ENCODE measurements at places on chromosomes 11 and 22. TPM values are rescaled to one million over a fixed set of nuclear protein-coding genes. Genes with fewer than 3 reads are reported as not detected.

TRPT1 gene
- total RNA-seq = 88.5 TPM

DNA sequence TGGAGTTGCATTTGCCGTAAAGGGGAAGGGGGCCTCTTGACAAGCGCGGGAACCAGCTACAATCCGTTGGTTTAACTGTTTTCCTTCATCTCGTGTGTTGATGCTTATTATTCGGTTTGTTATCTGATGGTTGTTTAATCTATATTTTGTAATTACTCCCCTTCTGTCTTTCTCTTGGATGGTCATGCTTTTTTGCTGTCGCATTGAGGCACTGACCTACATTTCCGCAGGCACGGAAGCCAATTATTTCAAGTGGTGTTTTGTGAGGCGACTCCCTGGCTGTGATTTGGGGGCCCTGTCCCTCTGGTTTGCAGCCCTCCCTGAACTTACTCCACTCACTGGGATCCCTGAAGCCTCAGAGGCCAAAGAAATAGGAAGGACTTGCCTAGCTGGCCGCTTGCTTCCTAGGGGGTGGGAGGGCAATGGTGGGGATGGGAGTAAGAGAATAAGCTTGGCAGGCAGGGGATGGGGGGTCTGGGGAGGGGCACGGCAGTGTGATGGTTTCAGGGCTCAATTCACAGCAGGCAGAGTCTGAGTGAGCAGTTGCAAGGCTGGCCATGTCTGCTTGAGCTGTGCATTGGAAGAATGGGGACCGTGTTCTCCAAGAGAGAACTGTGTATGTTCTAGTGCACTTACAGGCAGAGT lies 165.8 kb upstream of the B3GAT1 start:
- DNase-seq = peak; percentile 83

DNA sequence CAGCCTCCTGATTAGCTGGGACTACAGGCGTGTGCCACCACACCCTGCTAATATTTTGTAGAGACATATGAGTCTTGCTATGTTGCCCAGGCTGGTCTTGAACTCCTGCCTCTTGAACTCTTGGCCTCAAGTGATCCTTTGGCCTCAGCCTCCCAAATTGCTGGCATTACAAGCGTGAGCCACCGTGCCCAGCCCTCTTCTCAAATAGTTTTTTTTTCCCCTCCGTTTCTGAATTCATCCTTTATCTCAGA lies 11.8 kb downstream of the TBX1 start:
- DNase-seq = no peak

DNA sequence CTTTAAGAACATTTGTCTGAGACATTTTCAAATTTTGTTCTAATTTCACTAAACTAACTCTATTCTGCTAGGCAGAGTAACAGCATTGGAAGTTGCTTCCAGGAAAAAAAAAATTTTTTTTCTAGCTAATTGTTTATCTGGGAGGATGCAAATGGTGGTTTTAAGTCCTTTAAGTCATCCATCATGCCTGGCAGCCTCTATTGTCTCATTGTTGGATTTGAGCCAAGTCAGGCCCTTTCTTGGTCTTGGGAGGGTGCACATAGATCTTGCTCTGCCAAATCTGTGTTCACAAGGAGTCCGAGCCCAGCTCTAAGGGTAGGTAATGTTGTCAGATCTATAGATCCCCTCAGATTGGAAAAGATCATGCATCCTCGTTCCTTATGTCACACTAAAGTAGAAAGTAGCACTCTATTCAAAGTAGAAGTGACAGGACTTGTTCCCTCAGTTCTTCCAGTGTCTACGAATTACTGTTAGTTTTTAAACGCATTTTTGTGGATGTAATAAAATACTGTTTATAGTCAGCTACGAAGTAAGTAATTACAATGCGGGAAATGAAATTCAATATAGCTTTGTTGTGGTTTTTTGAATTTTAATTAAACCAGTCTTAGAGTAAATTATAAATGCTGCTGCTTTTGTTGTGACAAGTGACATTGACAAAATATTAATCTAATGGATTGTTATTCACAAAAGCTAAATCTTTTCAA lies 166.0 kb upstream of the RASSF10 start:
- no peak for DNase-seq

- DNase-seq = no peak
Measured at GRCh38 chr11:61069427-61069826, 32.9 kb upstream of the CD5 start.

DNA sequence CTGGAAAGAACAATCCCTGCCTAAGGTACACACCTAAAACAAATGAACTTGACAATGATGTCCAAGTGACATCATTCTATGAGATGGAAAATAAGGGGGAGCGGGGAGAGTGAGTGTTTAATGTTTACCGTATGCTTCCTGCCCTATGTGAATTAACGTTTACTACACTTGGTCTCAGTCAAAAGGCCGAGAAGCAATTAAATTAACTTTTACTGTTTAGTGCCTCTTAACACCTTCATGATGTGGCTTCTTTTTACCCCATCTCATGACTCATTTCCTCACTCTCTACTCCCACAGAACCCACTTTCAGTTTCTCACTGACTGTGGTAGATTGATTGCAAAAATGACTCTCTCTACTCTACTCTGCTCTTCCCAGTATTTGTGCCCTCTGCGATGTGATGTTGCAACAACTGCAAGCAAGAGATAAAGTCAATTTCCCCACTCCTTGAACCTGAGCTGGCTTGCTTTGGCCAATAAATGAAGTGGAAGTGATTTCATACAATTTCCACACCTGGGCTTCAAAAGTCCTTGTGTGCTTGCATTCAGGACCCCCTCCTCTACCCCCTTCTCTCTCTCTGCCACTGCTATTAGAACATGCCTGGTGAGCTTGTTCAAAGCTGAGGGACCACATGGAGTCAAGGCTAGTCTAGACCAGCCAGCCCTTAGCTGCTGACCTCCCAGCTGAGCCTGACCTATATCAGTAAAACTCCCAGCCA lies 11.6 kb upstream of the ALKBH3 start:
- DNase-seq = no peak

DNA sequence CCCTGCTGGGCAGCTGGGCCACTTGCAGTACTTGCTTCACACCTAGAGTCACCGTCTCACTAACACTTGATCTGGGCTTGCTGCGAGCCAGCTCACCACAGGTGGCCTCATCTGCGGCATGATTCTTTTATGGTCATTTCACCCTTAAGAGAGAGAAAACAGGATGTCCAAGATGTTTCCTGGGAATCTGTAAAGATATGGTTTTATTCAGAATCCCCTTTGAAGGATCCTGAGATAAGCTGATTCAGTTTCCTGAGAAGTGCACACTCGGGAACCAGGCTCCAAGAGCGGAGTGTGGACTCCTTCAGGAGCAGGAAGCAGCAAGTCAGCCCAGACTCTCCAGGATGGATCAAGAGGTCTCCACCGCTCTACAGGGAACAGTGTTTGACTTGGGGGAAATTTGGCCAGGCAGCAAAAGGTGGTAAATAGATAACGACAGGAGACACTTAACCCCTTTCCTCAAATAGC lies 21.8 kb upstream of the TP53AIP1 start:
- peak; percentile 66 for DNase-seq

DNA sequence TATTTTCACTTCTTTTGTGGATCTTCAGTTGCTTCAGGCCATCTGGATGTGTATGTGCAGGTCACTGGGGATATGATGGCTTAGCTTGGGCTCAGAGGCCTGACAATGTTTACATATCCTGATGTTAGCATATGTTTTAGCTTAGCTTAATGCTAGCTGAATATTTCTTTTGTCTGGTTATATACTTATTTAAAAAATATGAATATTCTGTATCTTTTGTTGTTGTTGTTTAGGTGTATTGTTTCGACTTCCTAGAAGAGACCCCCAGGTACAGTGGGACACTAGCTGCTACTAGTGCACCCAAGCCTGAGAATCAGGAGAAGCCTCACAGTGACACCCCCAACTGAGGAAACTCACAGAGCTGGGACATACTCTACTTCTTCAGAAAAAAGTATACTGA lies at the start of gene KDM4E:
Gene KDM4E (plus strand): TSS at position 301 of the 400 bp plus-strand sequence. CDS start 300 bp downstream, outside the sequence.
- DNase-seq = no peak
